ENCODE measurements at places on chromosomes 1 and 21.

DNA sequence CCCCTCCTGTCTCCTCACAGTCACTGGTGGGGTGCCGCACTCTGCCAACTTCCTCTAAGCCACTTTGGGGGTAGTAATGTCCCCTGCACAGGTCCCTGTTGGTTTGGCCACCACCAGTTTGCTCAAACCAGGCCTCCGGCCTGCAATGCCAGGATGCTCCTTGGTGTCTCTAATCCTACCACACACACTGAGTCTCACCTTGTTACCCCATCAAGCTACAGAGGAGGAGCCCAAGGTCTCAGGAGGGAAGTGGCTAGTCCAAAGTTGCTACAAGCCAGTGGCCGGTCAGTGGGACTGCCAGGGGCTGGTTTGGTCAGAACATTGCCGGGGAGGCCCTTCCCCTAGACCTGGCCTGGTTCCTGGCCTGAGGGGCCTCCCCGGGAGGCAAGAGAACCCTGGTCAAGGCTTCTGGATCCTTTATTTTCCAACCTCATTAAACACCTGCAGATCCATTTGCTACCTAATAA lies 21.5 kb upstream of the LRP8 start:
- DNase-seq: no peak

DNA sequence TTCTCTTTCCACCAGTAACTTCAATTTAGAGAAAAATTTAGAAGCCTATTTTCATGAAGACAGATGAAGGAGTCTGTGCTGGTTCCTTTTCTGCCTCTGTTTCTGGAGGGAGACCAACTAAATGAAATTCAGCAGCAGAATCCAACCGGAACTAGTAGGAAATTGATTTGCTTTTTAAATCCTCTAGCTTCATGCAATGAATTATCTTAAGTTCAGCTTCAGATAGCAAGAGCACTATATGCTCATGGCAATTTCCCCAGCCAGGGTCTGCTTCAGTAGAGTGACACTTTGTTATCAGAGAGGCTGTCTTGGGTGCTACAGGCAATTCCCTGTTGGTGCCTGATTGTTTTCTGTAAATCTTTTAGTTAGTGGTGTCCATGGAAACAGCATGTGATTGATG lies 189.7 kb downstream of the SLC35F3 start:
- no peak for DNase-seq

DNA sequence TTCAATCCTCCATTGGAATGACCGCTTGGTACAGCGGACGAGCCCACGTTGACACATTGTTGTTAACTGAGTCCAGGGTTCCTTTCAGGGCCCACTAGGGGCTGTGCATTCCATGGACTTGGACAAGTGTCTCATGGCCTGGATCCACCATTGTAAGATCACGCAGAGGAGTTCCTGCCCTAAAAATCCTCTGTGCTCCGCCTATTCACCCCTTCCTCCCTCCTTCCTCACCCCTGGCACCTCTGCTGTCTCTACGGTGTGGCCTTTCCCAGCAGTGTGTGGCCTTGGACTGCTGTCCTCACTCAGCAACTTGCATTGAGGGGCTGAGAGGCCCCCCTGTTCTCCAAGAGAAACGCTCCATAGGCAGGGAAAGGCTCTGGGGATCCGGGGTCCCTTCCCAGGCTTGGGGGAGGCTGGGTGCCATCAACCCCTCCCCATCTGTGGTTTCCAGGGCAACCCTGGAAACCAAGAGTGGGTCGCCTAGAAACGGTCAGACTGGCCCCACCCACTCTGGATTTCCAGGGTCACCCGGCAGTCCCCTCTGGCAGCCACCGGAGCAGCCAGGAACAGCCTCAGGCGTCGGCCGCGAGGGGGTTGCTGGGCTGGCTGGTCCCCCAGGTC lies 50.9 kb downstream of the MEGF6 start:
- no peak for DNase-seq

GRCh38 chr1:2152954-2153353 lies 41.6 kb downstream of the FAAP20 start:
- DNase-seq: peak; percentile 51

- DNase-seq: no peak
Measured at GRCh38 chr1:50967416-50968157, 2.5 kb upstream of the CDKN2C start.

GRCh38 chr1:31521761-31522555 lies 54.4 kb upstream of the TINAGL1 start:
- DNase-seq: no peak

GRCh38 chr1:109654519-109654918 lies 1.4 kb upstream of the GSTM4 start:
- no peak for DNase-seq

GRCh38 chr1:3356827-3357460 lies 97.5 kb upstream of the ARHGEF16 start:
- DNase-seq: no peak

GRCh38 chr1:219990782-219991510 lies 55.4 kb downstream of the EPRS1 start:
- no peak for DNase-seq

DNA sequence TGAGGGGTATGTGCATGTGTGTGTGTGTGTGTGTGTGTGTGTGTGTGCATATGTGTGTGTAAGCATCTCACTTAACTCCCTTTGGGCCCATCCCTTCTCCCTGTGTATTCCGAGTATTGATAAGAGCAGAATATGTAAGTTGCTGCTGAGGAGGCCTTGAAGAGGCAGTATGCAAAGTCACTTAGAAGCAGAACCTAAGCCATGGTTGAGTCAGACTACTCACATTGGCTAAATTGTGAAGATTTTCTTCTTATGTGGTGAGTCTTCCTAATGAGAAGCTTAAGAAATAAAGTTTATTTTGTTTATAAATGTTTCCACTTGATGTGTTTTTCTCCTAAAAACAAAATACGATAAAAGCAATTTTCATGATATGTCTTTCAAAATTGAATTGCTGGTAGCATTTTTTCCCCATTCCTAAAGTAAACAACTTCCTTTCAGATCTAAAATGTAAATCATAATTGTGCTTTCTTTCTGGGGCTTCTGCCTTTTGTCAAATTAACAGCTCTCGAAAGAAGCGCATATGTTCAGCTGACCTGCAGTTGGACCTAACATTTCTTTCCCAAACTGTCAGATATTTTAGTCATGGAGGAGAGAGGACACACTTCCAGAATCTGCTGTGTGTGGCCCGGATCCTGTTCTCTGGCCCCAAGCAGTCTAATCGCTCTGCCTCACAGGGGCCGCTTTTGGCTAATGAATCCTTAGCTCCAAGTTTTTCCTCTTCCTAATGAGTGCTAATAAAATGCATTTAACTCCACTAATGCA lies 284.0 kb downstream of the DUSP10 start:
- DNase-seq: no peak

DNA sequence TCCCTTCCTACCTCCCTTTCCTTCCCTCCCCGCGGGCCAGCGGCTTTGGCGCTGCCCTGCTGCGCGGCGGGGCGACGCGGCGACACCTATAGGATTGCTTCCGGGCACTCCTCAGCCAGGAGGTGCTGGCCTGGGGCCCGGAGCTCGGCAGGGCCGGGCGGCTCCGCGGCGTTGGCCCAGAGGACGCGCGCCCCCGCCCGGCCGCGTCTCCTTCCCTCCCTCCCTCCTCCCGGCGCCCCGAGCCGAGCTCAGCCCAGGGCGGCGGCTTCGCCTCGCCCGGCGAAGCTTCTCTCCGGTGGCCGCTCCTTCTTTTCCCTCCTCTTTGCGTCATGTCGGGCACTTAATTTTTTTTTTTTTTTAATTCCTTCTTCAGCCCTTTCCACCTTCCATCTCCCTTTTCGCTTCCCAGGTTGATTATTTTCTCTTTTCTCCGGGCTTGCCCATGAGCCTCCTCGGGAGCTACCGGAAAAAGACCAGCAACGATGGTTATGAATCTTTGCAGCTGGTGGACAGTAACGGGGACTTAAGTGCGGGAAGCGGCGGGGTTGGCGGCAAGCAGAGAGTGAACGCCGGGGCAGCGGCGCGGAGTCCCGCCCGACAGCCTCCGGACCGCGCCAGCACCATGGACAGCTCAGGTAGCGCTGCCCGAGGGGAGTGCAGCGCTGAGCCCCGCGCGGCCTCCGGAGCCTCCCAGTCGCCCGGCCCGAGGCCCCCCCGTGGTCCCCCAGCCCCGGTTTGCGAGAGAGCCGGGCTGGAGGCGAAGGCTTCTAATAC lies at the start of gene DNAJC6:
Gene DNAJC6 (plus strand): TSS at position 240 of the 774 bp plus-strand sequence. CDS start 203 bp downstream, at position 443.
- peak; percentile 43 for DNase-seq

DNA sequence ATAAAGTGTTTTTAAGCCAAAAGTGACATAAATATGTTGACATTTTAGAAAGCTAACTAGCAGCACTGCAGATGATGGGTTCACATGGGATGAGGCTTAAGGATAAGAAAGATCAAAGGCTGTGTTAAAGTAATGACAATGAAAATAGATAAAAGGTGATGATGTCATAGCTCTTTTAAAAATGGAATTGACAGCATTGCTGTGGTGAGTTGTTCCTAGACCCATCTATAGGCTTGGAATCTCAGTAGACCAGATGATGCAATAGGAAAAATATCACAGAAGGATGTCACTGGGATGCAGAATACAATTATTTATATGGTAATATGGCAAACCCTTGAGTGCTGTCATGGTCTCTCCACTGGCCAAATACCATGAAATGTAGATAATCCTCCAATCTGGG lies 286.0 kb downstream of the PLA2G4A start:
- DNase-seq: no peak

GRCh38 chr1:232744847-232745246 lies 60.4 kb upstream of the MAP10 start:
- DNase-seq: no peak

DNA sequence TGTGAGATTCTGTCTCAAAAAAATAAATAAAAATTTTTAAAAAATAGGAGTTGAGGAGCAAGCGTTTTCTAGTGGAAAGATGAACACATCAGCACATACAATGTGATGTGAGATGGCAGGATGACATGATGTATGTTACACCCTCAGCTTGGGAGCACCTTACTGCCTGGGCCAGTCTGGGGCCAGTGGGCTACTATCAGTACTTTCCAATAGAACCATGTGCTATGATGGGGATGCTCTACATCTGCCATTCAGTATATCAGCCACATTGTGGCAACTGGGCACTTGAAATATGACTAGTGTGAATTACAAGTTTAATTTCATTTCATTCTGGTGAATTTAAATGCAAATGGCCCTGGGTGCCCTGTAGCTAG lies 156.0 kb downstream of the PGBD5 start:
- no peak for DNase-seq

GRCh38 chr1:43530483-43531106 lies at the start of gene PTPRF:
Gene PTPRF (plus strand): TSS chr1:43530883. CDS start chr1:43545076, 14,193 bp downstream.
- no peak for DNase-seq

GRCh38 chr1:221089273-221089672 lies 210.0 kb downstream of the HLX start:
- no peak for DNase-seq

DNA sequence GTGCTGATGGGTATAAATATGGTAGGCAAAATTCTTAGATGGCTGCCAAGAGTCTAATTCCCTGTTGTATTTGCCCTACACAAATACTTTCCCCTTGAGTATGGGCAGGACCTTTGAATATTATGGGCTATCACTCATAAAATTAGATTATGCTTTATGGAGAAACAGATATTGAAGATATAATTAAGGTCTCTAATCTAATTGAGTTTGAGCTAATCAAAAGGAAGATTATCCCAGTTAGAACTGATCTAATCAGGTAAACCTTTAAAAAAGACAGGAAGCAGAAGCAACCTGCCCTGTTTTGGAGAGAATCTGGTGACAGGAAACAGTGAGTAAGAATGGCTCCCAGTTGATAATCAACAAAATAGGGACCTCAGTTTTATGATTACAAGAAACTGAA lies 609.0 kb upstream of the PRMT6 start:
- DNase-seq: no peak

DNA sequence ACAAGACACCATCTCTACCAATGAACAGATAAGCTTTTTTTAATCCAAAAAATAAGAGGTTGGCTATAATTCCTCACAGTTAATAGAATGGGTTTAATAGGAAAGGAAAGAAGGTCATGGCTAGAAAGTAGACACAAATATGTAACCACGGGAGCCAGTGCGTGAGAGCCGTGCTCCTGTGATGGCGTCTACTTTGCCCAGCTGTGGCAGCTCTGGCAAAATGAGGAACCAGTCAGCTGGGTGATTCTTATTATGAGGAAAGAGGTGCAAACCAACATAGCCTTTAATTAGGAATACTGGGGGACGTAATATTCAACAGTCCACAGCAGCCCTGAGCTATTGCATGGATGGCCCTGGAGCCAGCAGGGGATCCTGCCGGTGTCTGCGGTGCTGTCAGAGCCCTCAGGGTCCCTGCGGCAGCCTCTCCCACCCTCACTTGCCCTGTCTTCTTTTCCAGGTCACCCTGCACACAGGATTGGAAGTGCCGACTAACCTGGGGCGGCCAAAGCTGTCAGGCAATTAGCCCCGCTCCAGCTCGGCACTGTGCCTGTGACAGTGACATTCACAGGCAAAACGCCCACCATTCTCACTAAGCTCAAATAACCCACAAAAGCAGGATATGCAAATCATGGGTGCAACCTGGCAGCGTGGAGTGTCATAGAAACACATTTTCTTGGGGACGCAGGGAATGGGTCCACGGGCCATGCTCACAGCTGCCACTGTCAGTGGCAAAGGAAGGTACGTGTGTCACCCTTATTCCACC lies 25.9 kb upstream of the GNPAT start:
- DNase-seq: no peak

- no peak for DNase-seq
Measured at GRCh38 chr1:7089497-7089896, 304.2 kb downstream of the CAMTA1 start.

GRCh38 chr1:231193710-231194340 lies 32.0 kb downstream of the TRIM67 start:
- DNase-seq: no peak

DNA sequence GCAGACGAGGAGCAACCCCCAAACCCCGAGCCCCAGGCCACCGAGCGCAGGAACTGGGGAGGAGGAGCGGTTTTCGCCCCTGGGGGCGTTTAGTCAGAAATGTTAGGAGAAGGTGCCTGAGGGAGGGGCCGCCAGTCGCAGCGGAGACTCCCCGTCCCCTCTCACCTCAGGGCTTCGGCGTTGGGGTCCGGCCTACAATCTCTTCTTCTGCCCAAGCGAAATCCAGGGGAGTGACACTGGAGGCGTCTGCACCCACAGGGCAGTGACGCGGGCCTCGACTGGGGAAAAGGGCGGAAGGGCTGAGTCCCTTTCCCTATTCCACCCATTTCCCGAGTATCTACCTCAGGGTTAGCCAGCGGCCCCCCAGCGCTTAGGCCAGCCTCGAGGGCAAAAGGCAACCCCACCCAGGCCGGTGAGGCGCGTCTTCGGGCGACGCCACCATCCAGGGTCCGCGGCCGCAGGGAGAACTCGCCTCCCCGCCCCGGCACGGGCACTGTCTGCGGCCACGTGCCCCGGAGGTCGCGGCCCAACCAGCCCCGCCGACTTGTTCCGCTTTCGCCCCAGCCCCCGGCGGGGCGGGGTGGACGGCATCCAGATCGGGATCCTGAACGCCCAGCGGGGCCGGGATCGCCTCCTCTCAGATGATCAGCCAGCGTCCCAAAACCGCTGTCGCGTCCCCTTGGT lies 118.7 kb upstream of the BARHL2 start:
- no peak for DNase-seq

DNA sequence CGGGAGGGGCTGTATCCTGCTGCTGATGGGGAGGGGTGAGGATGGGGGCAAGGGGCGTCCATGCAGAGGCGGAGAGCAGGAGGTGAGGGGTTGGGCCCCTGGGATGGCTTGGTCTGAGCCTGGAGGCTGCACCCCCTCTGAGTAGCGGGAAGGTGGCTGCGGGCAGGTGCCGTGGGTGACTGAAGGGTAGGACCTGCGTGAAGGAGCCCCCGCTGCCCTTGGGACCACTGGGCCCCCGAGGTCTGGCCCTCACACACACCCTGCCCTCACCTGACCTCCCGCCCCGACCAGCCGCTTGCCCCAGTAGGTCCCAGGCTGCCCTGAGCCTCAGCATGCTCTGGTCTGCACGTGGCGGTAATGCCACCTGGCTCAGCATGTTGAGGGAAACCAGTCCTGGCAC lies 12.8 kb upstream of the SKI start:
- DNase-seq: no peak

- no peak for DNase-seq
Measured at GRCh38 chr1:173415490-173415889, 61.6 kb upstream of the PRDX6 start.
